Stimulated activated CD4-positive, alpha-beta T cell treated with anti-CD3 and anti-CD28 coated beads, Interleukin-1b, Interleukin-23, amount 100 ng/mL, for 24 hours (primary cell): ENCODE measurements at places on chromosomes 4 and X.

DNA sequence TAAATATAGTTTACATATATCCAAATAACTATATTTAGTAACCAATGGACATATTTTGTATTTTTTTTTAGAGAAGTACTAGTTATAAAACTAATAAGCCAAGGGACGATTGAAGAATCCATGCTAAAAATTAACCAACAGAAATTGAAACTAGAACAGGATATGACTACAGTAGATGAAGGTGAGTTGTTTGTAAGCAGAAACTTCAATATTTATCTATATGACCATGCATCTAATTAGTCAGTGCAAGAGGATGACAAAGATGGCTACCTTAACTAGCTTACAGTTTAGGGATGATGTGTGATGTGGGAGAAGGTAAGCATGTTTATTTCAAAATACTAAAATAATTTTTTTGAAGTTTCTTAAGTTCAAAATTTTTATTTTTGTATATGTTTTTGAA lies 57.7 kb downstream of the HPGDS start:
- no peak for DNase-seq

DNA sequence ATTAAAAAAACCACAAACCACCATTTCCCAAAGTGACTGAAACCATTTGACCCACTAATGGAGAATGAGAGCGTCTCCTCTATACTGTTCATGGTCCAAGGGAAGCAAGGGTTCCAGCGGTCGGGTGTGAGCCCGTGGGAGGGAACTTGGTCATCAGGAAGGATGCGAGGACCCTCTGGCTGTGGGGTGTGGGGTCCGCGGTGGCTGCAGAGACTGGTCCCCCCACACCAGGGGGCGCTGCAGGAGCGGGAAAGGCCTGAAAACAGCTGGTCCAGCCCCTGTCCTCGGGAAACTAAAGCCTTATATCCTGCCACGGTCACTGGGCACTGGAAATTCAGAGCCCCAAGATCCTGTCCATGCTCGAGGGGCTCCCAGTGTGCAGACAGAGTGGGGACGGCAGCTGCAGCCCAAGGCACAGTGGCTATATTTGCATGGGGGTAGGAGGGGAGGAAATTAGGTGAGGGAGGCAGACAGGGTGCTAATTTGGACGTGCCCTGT lies 4.3 kb downstream of the BLOC1S4 start:
- peak; percentile 72 for DNase-seq

DNA sequence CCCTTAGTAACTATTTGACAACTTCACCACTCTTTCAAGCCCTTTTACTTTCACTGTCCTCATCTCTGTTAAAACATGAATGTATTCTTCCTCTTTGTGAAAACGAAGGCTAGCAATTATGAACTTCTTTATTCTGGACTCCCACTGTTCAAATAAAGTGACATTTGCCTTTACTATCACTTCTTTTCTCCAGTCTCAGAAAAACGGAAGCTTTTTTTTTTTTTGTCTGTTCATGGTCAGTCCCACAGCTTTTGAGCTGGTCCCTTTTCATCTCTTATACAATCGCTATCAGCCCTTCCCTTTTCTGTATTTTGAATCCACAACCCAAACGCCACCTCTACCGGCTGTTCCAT lies 327.7 kb downstream of the DKK2 start:
- no peak for DNase-seq

GRCh38 chrX:130051176-130051845 lies 59.0 kb downstream of the ELF4 start:
- DNase-seq, result no peak

DNA sequence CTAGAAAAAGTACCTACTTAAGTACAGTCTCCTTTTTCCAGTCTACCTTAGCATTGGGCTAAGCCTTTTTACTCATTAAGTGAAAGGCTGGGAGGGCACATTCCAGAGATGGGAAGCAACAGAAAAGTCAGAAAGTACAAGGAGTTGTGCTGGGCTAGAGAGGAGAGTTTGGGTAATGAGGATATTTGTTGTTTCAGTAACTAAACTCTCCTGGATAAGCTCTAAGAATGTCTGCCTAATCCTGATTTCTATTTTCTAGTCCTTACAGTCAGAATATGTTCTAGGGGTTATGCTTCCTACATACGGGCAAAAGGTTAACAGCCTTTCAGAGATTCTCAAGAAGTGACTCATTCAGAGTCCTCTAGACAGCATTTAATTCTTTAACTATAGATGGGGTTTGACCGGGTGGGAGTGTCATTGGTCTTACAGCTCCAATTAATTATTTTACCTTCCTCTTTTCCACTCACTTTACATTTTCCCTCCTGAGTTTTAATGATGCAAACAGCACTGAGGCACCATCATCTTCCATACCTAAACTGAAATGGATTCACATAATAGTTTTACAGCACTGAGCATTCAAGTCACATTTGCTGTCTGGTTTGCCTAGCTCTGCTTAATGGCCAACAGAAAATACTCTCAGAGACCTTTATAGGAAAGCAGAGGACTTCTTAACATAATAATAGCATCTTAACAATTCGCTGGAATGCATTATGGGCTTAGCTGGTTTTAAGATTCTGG lies 42.9 kb downstream of the USP26 start:
- DNase-seq, result no peak

GRCh38 chr4:175509320-175509719 lies 302.7 kb downstream of the GPM6A start:
- no peak for DNase-seq

DNA sequence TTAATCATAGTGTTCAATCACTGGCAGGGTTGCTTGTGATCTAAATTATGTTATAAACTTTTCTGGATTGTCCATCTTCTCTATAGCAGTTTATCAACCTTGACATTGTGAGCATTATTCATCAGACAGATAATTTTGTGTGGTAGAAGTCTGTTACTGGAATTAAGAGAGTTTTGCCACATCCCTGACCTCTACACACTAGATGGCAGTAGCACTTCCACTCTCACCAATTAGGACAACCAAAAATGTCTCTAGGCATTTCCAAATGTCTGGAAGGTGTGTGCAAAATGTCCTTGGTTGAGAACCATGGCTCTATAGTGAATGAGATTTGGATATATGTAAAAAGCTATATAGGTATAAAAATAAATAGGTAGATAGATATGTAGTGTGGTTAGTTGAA lies 324.1 kb upstream of the FAM47C start:
- DNase-seq, result no peak

DNA sequence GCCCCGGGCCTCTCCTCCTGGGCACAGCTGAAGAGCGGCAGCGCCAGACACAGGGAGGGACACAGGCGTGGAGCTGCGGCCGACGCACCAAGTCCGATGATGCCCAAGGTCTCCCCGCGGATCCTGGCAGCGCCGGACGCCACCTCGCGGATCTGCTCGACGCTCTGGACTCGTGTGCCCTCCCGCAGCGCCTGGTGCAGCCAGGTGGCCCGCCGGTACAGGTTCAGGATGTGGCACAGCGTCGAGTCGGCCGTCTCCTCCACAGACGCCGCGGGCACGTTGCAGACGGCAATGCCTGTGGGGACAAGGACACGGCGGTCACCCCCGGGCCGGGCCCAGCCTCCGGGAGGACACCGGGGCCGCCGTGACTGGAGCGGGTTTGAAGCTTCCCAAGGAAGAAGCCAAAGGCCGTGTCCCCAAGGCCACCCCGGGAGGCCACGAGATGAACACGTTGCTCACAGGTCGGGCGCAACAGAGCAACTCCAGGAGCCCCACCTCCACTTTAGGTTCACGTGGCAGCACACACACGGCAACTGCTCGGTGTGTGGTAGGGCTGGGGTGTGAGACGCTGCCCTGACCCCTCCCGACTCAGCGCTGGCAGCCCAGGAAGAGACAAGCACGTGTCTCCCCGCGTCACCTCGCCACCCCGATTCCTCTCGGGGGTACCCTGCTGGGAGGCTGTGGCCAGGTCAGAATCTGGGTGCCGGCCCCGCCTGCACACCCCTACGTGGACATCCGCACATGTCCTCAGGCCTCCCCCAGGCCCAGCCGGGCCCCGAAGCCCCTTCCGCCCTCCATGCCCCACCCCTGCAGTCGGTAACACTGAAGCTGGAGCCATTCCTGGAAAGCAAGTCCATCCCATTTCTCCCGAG lies 23.4 kb downstream of the CTBP1 start:
- DNase-seq, result no peak

DNA sequence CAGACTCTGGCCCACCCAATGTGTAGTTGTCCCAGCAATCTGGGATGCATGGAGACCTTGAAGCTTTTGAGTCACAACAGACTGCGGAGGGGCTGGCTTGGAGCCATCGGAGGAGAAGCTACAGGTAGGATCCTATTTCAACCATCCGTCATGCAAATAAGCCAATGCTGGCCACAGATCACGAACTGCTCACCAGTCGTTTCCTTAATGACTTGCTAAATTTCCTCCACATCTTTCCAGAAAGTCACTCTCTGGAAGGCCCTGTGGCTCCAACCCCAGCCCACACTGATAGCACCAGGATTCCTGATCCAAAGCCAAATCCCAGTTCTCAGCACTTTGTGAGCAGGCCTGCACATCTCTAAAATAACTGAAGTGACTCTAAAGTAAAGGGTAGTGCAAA lies 321.3 kb downstream of the RAB28 start:
- DNase-seq, result no peak

- no peak for DNase-seq
Observed at GRCh38 chrX:5057786-5058185, 1170.9 kb downstream of the NLGN4X start.

DNA sequence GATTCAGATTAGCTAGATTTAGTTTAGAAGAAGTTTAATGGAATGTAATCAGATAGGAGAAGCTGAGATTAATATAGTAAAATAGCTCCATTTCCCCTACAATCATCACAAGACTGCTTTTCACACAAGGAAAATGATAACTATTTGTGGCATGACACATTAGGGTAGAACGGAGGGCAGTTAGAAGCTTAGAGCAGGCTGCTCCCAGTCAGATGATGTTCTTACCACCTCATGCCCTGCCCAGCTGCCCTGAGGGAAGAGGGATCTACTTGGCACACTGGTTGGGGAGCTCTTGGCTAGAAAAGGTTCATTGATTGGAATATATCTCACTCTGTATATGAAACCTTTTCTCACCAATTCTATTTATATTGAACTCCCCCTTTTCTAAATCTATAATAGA lies 180.7 kb upstream of the IL15 start:
- DNase-seq, result no peak

DNA sequence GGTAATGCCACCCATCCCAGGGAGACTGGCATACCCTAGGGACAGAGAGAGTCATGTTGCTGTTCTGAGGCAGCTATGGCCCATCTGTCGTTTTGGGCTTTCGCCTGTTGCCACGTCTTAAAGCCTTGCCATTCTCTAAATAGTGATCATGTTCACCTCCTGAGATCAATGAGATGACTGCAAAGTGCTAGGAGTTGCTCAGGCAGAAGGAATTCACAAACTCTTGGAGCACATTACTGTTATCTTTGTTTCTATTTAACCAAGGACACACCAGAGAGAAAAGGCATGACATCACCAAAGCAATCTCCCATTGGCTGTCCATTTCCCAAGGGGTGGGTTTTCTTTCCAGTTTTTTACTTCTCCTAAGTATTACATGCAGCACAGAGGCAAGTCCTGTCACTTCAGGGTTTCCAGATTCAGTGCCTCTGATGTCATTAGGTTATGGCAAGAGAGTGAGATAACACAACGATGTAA lies 37.1 kb upstream of the SETD7 start:
- DNase-seq, result no peak

DNA sequence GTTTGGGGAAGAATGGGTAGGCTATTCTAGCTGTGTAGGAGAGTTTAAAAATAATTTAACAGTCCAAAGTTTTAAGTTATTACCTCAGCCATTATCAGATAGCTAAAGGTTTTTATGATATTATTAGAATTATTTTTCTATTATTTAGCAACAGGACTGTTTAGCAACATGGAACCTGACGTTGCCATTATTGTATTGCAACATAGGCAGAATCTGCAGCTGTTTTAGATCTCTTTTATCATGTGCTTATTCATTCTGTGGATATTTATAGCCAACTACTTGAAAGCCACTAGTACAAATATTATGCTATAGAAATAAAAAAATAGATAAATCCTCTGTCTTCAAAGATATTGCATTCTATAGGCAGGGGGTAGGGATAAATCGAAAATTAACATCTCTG lies 382.0 kb upstream of the TRAM1L1 start:
- no peak for DNase-seq

- DNase-seq, result no peak
Observed at GRCh38 chr4:111400741-111401140, 744.5 kb upstream of the FAM241A start.

- DNase-seq, result no peak
Observed at GRCh38 chr4:4542774-4543485, 1.1 kb upstream of the STX18 start.

GRCh38 chr4:1295405-1296055 lies 5.8 kb downstream of the MAEA start:
- DNase-seq, result no peak

GRCh38 chr4:150217808-150218207 lies 139.6 kb downstream of the DCLK2 start:
- no peak for DNase-seq

GRCh38 chr4:24112466-24112865 lies 222.6 kb upstream of the PPARGC1A start:
- DNase-seq, result no peak

DNA sequence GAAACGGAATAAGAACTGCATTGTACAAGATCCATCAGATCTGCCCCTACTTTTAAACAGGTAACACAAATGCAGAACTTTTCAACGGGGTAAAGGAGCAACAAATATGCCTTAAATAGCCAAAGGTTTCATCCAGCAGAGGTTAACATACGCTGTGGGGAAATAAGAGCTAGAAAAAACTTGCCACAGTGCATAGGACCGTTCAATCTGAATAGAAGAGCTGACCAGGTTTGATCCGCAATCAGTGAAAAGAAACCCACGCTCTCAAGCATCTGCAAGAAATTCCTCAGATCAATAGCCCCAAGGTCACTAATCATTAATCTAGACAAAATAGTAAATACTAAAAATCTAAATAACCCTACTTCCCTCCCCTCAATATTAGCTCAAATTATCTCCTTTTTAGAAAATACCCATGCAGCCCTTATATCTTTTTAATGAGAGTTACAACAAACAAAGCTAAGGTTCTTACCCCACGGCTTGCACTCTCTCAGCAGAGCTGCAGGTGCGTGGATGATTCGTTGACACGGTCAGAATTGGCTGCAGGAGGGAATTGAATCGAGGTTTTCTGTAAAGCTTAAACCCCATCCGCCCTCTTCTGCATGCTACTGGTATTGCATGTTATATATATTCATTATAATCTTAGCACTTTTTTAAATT lies at the start of gene TLR10:
Gene TLR10, minus strand, starts transcription at position 539 of the 657 bp plus-strand sequence. CDS start 7,400 bp downstream, outside the sequence.
- DNase-seq, result no peak

- no peak for DNase-seq
Observed at GRCh38 chr4:34261799-34262314, 1982.5 kb downstream of the ARAP2 start.

DNA sequence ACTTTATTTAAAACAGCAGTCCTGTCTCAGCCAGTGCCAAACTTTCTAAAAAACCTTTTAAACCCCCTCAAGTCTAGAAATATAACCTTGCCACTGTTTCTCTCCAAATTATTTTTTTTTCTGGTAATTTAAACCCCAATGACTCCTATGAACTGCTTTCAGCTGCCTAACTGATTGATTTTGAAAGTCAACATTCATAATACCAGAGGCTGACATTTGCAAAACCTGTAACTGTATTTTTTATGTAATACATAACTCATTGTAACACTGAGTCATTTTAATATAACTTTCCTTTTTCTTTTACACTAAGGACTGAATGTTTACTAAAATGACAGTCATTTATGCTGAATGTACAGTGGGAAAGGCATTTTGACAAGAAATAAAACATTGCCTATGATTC lies 19.1 kb upstream of the EGFL6 start:
- no peak for DNase-seq

GRCh38 chrX:133677123-133678063 lies 262.1 kb upstream of the GPC4 start:
- DNase-seq, result no peak
